ENCODE measurements at places on chromosomes 13 and 19.
A peak's percentile ranks its signal among the peaks of the same experiment; 100 is the strongest.

DNA sequence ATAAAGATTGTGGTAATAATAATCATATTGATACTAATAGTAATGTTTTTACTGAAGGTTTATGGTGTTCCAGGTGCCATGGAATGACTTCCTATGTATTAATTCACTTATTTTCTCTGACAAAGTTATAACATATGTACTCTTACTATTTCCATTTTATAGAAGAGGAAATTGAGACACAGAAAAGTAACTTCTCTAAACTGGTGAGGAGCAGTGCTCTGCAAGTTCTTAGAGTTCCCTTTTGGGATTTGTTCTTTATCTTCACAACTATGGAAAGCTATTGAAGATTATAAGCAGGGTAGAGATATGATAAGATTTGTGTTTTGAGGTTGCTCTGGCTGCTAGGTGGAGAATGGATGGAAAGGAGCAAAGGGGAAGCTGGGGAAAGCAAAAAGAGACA, 83.9 kb upstream of the OLFM4 start:
- no peak for DNase-seq

DNA sequence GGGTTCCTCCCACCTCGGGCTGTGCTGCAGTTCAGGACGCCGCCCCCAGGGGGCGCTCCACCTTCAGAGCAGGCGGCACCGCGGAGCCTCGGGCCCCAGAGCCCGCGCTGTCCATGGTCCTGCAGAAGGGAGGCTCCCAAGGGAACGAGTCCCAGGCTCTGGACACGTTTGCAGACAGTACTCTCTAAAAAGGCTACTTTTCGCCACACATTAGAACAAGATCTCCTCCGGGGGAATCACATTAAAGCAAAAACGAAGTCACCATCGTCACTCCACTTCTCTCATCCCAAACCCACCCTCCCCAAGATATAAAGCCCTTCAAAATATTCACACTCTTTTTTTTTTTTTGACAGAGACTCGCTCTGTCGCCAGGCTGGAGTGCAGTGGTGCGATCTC, 4.6 kb upstream of the SIGLEC10 start:
- DNase-seq, result peak; percentile 98

GRCh38 chr19:23800271-23800670, 41.6 kb upstream of the ZNF681 start:
- no peak for DNase-seq

- DNase-seq, result no peak
These were observed 12.9 kb downstream of the N4BP2L1 start for GRCh38 chr13:32415019-32415418.

DNA sequence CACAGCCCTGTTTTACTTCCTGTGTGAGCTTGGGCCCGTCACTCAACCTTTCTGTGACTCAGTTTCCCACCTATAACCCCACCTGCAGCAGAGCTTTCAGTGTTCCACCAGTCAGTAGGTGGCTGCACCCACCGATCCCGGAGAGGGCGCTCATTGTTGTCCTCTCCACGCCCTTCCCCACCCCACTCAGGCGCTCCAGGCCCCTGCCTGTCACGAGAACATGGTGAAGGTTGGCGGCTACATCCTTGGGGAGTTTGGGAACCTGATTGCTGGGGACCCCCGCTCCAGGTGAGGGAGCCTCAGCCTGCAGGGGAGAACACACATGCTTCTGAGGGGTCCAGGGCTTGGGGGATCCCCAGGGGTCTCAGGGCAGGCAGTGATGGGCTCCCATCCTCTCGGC, 12.3 kb downstream of the FUZ start:
- no peak for DNase-seq

- no peak for DNase-seq
These were observed 251.3 kb upstream of the ATXN8OS start for GRCh38 chr13:69856331-69856730.

- no peak for DNase-seq
These were observed 56.6 kb upstream of the RANBP3 start for GRCh38 chr19:6034512-6034911.

DNA sequence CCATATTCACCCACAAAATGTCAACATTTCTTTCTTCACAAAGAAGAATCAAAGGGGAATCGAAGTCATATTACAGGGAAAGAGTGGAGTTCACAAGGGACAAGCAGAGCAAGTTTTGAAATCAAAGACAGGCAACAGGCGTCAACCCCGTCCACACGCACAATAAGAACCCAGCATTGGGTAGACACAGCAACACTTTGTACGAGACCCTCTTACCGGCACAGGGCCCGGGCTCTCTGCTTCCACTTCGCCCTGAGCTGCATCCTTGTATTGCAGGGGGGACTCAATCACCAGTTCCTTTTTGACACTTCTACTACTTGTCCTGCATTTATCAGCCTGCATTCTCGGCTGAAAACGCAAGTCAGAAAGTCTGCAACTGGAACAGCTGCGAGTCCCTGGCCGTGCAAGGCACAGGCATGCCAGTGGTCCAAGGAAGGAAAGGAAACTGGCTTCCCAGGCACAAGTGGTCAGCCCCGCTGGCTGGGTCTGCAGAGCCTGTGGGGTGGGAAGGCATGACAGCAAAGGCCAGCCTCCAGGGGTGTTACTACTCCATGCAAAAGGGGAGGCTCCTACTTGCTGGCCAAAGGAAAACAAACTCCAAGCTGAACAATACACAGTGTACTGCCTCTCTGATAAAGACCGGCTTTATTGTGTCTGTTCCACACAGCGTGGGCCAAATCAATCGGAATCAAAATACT, at the start of gene DOCK9:
Gene DOCK9, minus strand, starts transcription at position 497 of the 698 bp plus-strand sequence. Its CDS starts 155 bp downstream, at position 342.
- DNase-seq, result no peak

- DNase-seq, result no peak
These were observed 7.0 kb downstream of the POU4F1 start for GRCh38 chr13:78596399-78596735.

DNA sequence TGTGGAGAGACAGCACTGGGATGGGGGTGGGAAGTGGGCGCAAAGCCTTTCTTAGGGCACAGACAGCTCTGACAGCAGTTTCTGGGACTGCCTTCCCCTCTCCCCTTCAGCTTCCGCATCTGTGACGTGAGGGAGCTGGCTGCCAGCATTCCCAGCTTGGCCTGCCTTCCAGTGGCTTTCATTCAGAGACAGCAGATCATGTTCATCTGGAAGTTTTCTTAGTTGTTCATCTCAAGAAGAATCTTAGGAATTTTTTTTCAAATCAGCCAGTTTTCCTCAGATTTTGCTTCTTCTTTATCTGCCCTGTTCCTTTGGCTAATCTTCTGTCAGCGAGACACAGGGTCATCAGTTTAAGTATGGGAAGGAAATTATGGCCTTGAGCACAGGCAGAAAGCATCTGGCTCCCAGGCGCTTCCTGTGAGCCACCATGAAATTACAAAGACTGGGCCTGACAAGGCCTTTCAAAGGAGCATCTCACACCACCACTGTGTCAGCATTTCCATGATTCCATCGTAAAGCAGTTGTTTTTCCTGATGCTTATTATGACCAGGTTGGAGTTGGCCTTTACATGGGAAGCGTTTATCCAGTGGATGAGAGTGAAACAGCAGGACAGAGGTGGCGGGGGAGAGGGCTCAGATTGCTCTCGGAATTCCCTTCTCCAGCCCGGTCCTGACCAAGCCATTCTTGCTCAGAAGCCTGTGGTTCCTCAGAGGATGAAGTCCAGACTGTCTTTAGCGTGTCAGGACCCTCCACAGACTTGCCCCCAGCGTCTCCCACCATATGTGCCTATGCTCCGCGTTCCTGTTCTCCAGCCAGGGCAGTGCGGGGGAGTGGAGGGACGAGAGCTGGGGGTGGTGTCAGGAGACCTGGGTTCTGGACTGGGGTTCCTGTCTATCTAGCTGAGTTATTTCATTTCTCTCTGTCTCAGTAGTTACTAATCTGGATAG, 43.6 kb downstream of the ARHGAP35 start:
- no peak for DNase-seq

GRCh38 chr13:53167561-53167960, 138.9 kb downstream of the OLFM4 start:
- no peak for DNase-seq

DNA sequence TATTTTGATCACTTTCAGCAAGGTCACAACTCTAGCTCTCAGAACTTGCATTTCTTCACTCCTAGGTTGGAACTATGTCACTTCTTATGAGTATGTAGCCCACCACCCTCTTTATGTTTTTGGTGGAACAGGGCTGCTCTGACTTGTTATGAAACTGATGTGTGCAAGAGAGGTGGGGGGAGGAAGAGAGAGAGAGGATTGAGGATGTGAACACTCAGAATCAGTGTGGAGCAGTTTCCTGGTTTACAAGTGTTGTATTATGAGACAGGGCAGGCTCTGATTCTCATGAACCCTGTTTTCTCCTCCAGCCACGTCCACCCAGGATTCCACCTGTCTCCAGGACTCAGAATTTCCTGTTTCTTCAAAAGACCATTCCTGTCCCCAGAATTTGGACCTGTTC, 16.1 kb downstream of the ZNF317 start:
- no peak for DNase-seq

DNA sequence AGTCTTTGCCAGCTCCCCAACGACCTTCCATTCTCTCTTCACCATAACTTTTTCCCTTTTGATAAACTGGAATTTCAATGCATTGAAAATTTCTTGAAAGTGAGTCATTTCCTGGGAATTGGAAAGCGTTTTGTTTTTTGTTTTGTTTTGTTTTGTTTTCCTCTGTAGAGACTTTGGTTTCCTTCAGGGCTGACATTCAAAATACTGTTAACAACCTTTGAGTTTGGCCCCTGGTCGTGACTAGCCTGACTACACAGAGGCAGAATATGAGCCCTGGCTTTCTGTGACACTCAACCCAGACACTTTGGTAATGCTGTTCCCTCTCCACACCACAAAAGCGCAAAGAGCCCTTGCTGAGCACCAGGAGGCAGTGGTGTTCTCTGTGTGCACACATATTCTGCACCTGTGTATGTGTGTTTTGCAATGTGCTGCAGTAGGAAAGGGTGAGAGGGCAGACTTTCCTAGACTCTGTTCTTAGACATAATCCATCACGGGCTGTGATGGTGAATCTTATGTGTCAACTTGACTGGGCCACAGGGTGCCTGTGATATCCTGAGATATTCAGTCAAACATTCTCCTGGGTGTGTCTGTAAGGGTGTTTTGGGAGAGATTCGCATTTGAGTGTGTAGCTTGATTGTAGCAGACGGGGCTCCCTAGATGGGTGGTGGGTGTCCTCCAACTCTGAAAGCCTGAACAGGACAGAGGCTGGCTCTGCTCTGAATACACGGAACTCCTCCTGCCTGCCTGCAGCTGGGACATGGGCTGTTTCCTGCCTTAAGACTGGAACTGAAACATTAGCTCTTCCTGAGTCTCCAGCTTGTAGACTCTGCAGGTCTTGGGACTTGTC, 29.5 kb upstream of the ANKRD10 start:
- DNase-seq, result no peak

- no peak for DNase-seq
These were observed 107.0 kb downstream of the ZNF536 start for GRCh38 chr19:30479231-30479630.

GRCh38 chr13:45548281-45548680, 67.3 kb downstream of the ERICH6B start:
- no peak for DNase-seq

GRCh38 chr13:95207769-95208366, 93.4 kb downstream of the ABCC4 start:
- no peak for DNase-seq

GRCh38 chr19:22526661-22527272, 104.6 kb upstream of the ZNF98 start:
- no peak for DNase-seq

DNA sequence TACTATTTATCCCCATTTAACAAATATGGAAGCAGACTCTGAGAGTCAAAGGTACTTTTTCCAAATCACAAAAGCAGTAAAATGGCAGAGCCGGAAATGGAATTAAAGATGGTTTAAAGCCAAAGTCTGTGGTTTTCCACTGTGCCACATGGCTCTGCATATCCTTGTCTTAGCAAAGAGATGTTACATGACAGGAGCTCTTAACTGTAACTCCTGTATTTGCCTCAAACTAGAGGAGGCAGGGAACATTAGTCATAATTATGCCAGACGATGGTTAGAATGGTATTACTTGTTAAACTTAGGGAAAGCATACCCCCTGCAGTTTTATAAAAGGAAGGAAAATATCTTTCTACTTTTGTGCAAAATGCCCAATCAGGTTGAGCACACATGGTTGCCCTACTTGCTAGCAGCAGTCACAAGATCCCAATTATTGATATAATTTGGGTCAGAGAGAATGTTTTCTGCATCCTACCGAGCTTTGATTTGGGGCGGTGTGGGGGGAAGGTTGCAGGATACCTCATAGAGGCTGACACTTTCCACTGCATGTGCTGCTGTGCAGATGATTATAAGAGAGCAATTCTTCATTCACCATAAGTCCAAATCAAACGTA, 42.0 kb upstream of the MAB21L1 start:
- no peak for DNase-seq

DNA sequence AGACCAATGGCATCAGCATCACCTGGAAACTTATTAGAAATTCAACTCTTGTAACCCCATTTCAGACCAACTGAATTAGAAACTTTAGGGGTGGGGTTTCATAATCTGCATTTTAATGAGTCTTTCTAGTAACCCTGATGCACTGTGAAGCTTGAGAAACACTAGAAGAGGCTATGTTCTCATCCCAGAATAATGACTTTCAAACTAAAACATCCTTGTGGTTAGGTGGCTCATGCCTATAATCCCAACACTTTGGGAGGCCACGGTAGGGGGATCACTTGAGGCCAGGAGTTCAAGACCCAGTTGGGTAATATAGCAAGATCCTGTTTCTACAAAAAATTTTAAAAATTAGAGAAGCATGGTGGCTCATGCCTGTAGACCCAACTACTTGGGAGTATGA, 402.4 kb downstream of the DLEU7 start:
- no peak for DNase-seq

DNA sequence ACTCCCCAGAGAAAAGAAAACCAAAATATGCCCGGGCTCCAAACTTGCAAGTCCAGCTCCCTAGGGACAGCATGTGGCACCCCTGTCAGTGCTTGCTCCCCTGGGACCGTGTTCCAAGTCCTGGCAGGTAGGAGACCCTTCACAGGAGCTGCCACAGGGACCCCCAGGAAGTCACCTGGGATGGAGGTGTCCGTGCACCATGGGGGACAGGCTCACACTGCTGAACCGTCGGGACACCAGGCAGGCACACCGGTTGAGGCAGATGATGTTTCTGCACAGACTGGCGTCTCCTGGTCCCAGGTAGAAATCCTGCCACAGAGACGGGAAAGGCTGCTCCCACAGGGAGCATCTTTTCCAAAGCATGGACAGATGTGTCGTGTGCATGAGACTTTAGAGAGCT, 11.7 kb upstream of the PROZ start:
- no peak for DNase-seq

DNA sequence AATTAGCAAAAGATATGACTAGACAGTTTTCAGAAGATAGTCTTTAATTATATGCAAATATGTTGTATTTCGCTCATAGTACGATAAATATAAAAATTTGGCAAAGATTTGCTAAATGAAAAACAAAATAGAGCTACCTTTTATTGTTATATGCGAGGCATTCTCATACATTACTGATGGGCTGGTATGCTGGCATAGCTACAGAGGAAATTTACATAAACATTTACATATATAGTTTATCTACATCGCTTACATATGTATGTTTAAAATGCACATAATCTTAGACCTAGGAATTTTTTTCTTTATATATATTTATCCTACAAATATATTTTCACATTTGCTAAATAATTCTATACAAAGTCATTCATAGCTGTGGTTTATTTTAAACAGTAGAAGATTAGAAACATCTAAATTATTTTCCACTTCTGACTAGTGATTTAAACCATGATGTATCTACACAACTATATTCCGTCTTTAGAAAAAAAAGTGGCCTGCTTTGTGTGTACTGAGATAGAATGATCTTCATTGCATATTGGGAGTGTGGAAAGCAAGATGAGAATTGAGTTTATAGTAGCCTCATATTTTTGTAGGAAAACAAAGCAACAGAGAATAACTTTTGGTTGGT, 1345.0 kb upstream of the SLC10A2 start:
- DNase-seq, result no peak

GRCh38 chr13:41682766-41683165, 225.4 kb downstream of the RGCC start:
- no peak for DNase-seq

Data from memory B cell (primary cell).